Left renal cortex interstitium (tissue), 4 donors: ENCODE measurements at places on chromosomes 12 and 14.

DNA sequence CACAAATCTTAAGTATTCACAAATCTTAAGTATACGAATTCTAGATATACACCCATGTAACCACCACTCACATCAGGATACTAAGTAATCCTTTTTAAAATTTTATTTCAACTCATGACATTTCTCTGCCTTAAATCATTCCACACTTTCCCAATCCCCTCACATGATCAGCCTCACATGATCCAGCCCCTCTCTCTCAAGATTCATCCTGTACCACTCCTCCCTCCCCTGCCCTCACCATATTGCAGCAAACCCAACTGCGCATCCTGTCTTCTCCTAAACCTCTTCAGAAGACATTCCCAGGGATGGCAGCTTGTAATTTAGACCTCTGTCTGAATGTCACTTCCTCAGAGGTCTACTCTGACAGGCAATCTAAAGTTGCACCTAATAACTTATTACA lies 1.7 kb upstream of the EIF4B start:
- no peak for DNase-seq

DNA sequence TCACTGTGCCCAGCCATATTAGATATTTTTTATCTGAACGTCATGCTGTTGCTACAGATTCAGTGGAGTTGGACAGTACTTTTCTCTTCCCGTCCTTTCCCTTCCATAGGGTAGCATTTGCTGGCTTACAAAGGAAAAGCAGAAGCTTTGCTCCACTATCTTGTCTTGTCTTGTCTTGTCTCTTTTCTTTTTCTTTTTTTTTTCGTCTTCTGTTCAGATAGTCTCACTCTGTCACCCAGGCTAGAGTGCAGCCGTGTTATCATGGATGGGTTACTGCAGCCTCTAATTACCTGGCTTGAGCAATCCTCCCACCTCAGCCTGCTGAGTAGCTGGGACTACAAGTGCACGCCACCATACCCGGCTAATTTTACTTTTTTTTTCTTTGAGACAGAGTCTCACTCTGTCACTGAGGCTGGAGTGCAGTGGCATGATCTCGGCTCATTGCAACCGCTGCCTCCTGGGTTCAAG lies 21.1 kb downstream of the OR10G3 start:
- DNase-seq: no peak

- DNase-seq: no peak
These were observed 107.5 kb downstream of the TMEM260 start for GRCh38 chr14:56687123-56687522.

DNA sequence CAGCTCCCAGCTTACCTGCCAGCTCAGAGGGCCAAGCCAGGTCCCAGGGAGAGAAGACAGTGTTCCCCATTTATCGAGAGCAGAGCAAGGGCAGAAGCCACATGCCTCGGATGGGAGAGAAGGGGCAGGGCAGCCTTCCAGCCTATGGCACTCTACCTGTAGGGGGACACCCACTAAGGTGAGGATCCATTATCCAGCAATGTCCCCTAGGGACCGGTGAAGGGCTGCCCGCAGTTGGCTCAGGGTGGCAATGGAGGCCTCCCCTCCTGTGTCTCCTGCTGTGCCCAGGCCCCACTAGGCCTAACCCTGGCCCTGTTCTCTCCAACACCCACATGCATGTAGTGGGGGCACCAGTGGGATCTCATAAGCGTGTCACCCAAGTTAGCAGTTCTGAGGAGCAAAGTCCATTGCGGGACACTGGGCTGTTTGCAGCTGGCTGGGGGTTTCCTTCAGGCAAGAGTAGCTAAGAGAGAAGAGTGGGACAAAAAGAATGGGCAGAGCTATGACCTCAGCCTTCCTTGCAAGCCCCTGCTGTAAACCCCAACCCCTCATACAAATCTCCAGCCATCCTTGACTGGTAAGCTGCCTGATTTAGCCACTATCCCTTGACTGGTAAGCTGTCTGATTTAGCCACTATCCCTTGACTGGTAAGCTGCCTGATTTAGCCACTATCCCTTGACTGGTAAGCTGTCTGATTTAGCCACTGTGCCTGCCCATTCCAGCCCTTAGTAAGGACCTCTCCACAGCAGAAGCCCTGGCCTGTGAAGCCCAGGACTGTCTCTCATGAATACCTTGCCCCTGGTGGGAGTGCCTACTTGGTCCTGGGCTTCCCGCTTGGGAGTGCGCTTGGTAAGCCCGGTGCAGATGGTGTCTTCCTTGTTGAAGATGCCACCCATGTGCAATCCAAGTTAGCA lies 5.2 kb upstream of the ASB2 start:
- DNase-seq: no peak

DNA sequence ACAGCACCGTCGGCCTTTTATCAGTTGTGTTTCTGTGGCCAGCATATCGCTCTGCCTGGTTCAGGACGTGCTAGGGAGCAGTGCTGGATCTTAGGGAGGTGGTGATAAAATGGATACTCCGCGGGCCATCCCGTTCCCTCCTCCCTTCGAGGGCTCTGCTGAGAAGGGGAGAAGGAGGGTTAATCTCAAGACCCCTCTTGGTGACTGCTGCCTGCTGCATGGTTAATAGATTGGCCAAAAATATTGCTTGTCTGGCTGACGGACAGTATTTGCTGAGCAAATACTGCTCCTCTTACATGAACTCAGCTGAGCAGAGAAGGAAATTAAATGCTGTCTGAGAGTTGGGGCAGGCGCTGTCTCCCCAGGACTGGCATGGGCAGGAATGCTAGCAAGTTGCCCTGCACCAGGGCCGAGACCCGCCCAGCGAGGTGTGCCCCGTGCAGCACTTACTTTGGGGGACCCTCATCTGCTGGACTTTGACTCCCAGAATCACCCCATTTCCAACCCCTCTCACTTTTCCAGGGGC lies 1.2 kb downstream of the FBRSL1 start:
- DNase-seq: no peak

DNA sequence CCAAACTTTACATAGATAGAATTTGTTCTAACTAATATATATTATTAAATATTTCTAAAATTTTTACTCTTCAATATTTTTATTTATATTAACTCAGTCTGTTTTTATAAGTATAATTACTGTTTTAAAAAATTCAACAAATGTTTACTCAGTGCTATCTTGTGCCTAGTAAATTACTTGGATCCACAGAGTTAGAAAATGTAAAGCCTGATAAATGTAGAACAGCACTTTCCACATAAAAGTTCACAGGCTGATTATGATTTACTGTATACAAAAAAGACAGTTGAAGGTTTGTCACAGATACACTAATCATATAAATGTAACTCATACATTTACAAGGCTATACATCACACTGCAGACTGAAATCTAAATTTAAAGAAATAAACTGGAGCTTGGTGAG lies 170.0 kb downstream of the FOXG1 start:
- DNase-seq: no peak

DNA sequence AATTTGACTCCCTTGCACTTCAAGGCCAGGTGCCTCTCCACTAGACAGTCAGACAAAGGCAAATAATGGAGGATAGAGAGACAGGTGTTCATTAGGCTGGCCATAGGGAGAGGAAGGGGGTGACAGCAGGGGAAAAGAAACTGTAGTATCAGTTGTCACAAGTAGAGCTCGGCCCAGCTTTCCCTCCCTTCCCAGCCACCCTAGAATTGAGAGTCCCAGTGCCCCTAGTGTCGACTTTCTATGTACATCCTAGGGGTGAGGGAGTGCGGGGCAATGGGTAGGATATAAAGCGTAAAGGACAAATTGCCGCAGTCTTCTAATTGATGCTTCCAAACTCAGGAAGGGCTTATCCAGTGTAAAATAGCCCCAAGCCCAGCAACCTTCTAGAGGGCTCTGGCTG lies 39.0 kb downstream of the BAZ2A start:
- no peak for DNase-seq

DNA sequence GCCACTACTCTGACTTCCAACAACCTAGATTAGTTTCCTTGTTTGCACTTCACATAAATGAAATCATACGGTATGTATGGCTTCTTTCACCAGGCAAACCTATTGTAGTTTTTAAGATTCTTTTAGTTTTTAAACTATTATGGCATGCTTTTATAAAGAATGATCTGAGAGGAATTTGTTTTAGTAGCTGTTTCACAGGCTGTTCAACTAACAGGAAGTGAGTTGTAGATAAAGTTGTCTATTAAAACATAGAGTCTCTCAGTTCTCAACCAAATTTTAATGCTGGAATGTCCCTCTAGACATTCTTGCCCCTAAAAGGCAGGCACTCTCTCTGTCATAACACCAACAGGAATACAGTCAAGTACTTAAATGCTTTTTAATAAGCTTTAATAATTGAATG lies 102.7 kb upstream of the DACT1 start:
- DNase-seq: no peak

- DNase-seq: no peak
These were observed 14.0 kb downstream of the GIT2 start for GRCh38 chr12:109982210-109982609.

- peak; percentile 26 for DNase-seq
These were observed 872 bp downstream of the FAM177A1 start for GRCh38 chr14:35046751-35047536.
